Stimulated activated CD4-positive, alpha-beta T cell treated with anti-CD3 and anti-CD28 coated beads, Interleukin-1b, Interleukin-23, amount 100 ng/mL, for 1 hour (primary cell): ENCODE measurements at places on chromosomes 3 and 15.

DNA sequence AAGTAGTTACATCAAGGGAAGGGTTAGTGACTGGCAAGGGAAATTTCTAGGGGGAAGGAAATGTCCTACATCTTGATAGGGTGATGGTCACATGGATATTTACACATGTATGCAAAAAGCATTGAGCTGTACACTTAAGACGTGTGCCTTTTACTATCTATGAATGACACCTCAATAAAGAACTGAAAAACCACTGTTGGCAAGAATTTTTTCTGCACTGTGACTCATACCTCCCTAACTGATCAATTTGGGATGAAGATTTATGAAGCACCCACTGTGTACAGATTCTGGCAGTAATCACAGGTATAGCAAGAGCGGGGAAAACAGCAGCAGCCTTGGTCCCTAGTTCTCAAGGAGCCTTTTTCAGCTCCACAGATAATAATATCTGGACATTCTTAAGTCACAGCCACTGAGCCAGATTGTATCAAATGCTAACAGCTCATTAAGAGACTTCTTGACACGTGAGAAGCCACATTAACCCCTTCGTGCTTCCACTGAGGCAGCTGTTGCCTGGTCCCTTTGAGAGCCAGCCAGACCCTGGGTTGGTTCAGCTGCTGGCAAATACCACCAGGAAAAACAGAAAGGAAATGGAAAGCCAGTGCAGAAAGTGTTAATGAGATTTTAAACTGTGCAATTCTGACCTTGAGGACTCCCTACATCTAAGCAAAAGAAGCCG lies 32.0 kb upstream of the GALNT15 start:
- DNase-seq = no peak

DNA sequence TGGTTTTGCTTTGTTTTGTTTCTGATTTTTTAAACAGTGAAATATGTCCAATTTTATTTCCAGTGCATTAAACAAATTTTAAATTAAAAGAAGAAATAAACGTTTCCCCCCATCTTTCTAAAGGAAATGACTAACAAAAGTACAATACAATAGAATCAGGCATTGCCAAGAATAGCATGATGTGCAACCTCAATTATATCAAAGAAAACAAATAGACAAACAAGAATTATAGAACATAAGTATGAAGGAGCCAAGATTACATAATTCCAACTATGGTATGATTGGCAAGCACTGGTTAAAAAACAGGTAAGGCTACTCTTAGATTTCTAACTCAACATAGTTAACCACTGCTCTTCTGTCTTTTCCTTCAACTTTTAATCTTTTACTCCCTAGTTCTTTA lies 26.4 kb downstream of the TIGIT start:
- no peak for DNase-seq

DNA sequence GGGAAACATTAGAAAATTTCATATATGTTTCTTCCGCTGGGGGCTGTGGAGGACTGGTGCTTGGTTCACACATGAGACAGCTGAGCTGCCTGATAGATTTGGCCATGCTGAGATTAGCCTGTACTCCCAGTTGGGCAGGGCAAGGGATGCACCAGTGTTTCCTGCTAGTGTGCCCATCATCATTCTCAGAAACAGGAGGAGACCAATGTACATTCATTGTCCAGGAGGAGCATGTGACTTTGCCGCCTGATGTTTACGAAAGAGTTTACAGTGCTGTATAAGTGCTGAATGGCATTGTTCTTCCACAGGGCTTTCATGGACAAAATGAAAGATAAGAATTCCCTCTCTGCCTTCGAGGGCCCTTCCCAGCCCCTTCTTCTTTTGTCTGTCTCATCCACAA lies 311.1 kb upstream of the THBS1 start:
- no peak for DNase-seq

- DNase-seq = no peak
Measured at GRCh38 chr3:9951962-9952805, at the start of gene PRRT3. TSS of gene PRRT3 (minus strand) at chr3:9952408. CDS start at chr3:9950115, 2,293 bp downstream.

- DNase-seq = no peak
Measured at GRCh38 chr15:64775551-64776401, at the start of gene RBPMS2. TSS of gene RBPMS2 (minus strand) at chr15:64775589. CDS start at chr15:64775319, 270 bp downstream.

DNA sequence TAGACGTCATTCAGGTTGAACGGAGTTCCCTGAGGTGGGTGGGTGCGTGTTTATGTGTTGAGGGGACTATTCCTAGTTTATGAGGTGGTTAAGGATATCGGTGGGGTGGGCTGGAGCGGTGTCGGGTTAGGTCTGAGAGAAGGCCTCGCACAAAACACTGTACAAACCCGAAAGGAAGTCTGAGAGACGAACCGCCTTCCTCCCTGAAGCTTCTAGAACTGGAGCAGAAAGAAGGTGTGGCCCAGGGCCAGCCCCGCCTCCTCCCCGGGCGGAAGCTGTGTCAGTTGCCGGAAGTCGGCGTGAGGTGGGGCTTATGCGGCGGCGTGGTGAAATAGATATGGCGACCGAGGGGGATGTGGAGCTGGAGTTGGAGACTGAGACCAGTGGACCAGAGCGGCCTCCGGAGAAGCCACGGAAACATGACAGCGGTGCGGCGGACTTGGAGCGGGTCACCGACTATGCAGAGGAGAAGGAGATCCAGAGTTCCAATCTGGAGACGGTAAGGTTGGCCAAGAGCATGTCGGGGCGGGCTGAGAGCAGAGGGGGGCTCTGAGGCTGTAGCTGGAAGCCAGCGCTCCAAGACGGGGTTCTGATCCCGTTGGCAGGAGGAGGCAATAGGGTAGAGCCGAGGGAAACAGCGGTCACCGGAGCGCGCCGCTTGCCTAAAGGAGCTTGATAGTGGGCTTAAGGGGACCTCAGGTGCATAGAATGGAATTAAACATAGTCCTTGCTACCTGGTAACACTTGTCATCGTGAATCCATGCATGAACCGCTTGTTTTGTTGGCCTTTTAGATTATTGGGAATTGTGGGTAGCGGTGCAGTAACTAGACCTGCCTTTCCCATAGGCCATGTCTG lies at the start of gene HYPK:
HYPK (plus strand) TSS at position 314 of the 856 bp plus-strand sequence; CDS start at position 338, 24 bp downstream.
- DNase-seq = peak; percentile 75

- DNase-seq = no peak
Measured at GRCh38 chr3:162780313-162780712, 1283.7 kb downstream of the OTOL1 start.

DNA sequence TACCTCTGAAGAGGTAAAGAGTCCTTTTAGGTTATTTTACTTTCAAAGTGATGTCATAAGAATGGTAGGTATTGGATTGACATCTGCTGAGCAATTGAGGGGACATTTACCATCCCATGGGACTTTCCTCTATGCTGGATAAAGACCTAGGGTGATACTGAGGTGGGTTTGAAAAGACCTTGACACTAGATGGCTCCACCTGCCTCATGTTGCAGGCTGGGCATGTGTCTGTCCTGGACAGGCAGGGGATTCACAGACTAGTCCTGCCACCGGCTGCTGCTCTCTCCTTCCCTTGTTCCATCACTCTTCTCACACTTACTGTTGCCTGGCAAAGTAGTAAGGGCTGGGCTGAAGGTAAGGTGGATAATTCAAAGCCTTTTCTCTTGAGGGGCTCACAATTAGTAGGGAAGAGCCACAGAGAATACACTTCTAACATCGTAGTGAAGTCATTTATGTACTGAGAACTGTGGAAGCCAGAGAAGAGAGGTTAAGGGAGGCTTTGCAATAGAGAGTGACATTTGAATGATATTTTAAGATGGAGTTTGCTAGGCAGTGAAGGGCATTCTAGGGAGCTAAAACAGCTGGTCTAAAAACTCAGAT lies 27.7 kb downstream of the TRAK1 start:
- no peak for DNase-seq

DNA sequence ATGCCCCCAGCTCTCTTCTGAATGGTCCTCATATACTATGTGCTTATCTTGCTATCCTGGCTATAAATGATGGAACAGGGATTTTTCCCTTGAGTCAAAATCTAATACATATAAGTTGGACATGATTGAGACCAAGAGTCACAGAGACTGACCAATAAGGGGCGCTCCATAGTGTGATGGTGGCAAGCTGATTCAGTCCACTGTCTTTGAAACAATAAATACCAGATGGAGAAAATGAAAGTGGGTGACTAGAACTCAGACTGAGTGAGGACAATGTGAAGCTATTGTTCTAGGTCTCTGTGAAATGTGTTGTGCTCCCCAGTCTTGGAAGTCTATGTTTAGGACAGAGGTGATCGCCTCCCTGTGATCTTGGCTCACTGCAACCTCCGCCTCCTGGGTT lies 10.6 kb upstream of the FSTL1 start:
- DNase-seq = no peak

DNA sequence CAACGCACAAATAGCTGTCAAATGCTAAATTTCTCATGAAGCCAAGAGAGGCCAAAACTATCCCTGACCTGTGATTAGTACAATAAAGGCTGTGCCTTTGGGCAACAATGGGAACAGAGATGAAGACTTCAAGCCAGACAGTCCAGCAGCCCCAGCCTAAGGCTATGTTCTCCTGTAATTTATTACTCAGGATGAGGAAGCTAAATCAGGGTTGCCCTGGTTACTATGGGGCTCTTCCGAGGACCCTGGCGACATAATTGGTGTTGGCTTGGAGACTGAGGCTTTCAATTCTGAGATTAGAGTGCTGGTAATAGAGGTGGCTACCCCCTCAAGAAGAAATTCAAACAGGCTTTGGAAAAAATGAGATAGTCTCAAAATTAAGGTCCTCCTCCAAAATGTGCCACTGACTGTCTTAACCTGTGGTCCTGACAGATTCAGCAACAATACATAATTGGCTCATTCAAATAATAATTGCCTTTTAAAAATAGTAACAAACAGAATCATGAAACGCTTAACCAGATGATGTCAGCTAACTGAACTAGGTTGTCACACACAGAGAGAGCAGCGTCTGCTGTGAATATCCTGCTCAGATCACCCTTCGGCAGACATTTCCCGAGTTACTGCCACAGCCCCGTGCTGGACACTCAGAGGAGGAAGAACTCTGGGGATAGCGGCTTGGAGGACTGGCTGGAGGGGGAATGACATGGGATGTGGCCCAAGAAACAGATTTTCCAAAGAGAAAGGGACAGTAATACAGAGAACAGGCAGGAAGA lies 43.0 kb downstream of the NSMCE3 start:
- no peak for DNase-seq

- DNase-seq = no peak
Measured at GRCh38 chr3:5013021-5013906, 34.0 kb downstream of the BHLHE40 start.

GRCh38 chr3:24405057-24405456 lies 89.6 kb downstream of the THRB start:
- no peak for DNase-seq

DNA sequence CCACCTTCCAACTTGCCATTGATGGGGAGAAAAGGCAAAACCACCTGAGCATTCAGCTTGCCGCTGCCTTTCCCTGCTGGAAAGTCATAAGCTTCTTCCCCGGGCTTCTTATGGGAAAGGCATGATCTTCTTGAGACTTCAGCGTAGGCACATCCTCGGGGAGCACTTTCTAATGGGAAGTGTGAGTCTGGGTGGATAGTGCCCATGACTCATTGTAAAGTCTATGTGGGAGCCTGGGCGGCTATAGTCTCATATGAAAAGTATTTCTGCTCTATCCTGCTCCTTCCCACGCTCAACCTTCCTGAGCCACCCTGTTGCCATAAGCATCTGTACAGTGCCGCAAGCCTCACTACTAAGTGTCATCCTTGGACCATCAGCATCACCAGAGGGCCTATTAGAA lies 309.9 kb upstream of the THBS1 start:
- DNase-seq = no peak

GRCh38 chr3:40623567-40623966 lies 98.8 kb downstream of the ZNF621 start:
- DNase-seq = no peak

DNA sequence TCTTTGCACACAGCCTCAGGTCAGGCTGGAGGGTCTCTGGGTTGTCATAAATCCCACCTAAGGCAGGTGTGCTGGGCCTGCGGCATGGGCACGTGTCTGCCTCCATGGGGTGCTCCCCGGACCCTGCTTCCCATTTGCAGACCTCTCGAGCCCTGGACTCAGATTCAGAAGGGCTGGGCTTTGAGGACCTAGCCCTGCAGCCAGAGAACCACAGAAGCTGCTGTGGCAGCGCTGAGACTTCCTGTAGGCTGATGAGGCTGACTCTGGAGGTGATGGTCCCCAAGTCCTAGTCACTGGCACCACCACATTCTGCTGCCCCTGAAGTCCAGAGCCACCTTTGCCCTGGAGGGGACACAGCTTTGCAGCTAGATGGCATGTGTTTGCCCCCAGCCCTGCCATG lies 156.4 kb downstream of the LRRC28 start:
- no peak for DNase-seq

DNA sequence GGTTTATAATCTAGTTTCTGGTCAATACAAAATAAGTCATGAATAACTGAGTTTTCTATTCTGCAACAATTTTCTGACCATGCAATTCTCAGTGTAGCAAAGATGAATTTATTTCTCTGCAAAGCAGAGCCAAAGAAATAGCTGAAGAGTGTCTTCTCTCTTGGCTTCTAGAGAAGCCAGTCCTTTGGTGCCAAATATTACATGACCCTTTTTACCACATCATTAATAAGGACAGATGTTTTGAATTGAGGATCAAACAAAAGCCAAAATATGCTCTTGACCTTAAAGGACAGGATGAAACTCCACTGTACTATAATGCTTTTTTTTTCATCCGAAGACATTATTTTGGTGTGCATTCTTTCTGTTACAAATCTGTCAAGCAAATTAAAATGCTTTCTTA lies 40.2 kb upstream of the OSTN start:
- DNase-seq = no peak

GRCh38 chr3:177447938-177448337 lies 250.7 kb upstream of the TBL1XR1 start:
- DNase-seq = no peak

GRCh38 chr3:42149532-42149931 lies 58.4 kb downstream of the TRAK1 start:
- DNase-seq = no peak

- DNase-seq = no peak
Measured at GRCh38 chr15:64369078-64369607, 12.1 kb downstream of the PCLAF start.

GRCh38 chr15:57566834-57567233 lies 24.9 kb upstream of the MYZAP start:
- no peak for DNase-seq

GRCh38 chr3:120661106-120661905 lies 20.7 kb downstream of the HGD start:
- DNase-seq = no peak

- no peak for DNase-seq
Measured at GRCh38 chr15:75064846-75065245, 41.5 kb downstream of the PPCDC start.

- no peak for DNase-seq
Measured at GRCh38 chr3:158911586-158911985, 109.7 kb downstream of the MFSD1 start.

DNA sequence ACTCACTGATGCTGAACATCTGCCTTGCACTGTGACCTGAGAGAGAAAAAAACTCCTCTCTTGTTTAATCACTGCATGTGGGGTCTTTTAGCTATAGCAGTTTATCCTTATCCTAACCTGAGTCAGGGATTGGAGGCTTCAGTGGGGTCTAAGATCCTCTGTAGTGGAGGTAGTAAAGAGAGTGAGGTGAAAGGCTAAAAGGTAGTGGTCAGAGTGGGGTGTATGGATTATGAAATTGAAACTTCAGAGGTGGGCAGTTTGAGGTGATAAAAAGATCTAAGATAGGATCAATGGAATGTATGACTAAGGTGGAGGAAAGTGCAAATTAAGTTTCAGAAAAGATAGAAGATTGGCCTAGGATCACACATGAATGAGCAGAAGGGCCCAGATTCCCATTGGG lies 36.5 kb downstream of the DET1 start:
- DNase-seq = no peak
